Stimulated activated CD8-positive, alpha-beta memory T cell treated with anti-CD3 and anti-CD28 coated beads, Interleukin-4, amount 100 ng/mL, for 24 hours (primary cell): ENCODE measurements at places on chromosomes 2 and 18.

DNA sequence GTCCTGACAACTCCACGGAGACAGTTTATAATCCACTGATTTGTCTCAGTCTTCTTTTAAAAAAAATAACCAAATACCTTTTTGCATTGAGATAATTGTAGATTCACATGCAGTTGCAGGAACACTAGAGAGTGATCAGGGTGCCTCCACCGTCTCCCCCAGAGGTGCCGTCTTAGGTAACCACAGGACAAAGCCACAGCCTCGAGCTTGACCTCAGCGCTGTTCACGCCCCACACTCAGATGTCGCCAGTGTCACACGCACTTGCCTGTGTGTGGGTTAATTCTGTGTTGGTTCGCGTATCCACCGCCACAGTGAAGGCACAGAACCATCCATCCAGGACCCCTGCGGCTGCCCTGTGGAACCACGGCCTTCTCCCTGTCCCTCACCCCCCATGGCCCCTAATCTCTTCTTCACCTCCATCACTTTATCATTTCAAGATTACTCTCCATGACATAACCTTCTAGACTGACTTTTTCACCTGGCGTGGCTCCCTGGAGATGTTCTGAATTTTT is 295.0 kb upstream of the HDAC4 start:
- DNase-seq: no peak

DNA sequence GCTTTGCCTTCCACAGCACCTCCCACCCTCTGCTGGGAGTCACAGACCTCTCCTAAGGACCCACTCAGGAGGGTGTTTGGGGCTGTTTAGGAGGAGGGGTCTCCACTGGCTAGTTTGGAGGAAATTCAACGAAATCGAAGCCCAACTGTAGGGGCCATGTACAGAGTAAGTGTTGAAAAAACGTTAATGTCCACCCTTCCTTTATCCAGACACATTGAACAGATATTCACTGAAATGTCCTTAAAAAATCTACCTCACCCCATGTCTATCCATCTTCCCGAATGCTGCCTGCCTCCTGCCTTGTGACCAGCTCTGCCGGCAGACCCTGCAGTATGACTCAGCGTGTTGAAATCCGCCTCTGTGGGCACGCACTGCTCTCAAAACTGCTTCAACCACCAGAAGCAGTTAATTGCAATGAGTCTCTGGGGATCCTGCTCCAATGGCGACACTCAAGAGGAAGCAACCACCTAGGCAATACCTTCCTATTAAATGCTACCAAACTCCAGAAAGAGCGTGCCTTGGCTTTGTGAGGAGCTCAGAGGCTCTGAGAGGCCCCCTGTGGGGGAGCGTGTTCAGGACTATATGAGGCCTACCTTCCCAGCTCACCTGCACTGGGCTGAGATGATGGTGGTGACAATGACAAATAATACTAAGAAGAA is 61.4 kb upstream of the RTN4 start:
- no peak for DNase-seq

DNA sequence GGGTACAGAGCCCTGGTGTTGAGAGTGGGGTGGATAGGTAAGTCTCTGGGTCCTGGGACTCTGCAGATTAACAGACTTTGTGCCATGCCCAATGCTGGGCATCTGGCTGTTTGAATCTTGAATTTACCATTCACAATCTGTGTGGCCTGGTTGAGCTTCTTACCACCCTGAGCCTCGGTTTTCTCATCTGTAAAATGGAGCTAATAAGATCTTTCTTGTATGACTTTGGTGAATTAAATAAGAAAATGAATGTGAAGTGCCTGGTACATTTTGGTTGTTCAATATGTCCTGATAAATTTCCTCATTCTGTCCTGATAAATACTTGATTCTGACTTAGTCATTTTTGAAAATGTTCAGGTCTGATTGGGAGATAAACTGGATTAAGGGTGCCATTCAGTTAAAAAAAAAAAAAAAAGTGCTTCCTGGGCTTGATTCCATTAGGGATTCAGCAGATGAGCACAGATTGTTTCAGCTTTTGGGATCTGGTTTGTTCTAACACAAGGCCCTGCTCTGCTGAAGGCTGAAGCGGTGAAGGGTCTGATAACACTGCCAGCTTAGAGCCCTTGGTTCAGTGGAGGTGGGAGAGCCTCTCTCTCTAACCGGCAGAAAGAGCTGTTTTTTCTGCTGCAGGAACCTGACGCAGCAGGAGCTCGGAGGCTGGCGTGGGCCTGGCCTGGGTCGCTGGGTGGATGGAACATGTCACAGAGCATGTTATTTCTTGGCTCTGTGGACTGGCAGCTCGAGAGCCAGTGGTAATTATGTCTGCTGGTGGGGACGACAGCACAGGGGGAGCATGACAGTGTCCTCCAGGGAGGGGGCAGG is 84.5 kb upstream of the MCFD2 start:
- no peak for DNase-seq

DNA sequence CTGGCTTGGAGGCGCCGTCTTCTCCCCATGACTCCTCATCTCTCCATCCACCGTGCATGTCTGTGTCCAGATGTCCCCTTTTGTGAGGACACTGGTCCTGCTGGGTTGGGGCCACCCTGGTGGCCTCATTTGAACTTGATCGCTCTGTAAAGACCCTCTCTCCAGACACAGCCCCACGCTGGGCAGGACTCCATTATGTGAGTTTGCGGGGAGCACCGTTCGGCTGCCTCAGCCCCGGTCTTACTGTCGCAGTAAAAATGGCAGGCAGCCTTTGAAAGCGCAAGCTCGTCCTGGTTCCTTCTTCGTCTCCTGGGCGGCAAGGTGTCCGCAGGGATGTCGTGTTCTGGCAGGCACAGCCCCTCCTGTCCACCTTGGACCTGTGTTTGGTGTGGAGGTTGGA is 17.7 kb downstream of the NFATC1 start:
- no peak for DNase-seq

DNA sequence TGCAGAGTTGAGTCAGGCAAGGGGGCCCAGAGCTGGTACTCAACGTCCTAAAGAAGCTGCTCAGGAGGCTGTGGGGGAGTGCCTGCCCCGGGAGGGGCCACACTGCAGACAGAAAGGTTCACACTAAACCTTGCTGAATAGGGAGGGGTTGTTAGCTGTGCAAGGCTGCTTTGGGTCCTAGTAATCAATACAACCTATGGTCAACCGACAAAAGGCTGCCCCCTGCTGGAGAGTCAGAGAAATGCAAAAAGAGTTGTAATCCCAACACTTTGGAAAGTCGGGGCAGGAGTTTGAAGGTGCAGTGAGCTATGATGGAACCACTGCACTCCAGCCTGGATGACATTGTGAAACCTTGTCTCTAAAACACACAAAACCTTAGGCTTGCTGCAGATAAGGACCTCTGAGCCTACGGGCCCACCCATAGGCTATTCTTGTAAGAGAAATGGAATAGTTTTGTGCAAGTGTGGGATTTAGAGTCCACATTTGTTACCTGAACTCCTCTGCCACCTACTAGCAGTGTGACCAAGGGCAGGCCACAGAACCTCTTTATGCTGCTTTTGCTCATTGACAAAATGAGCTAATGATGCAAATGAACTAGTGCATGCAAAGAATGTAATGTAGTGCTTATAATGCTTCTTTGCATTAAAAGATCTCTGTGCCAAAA is 81.5 kb downstream of the PRPF40A start:
- DNase-seq: peak; percentile 42
